ENCODE measurements at places on chromosomes 11 and 22. TPM values are rescaled to one million over a fixed set of nuclear protein-coding genes. Genes with fewer than 3 reads are reported as not detected.
A peak's percentile ranks its signal among the peaks of the same experiment; 100 is the strongest.

Gene BEST1
- total RNA-seq, result not detected

Gene POU2AF2
- total RNA-seq, result not detected

Gene LUZP2
- 0.05 TPM for total RNA-seq

Gene PTPN5
- total RNA-seq, result 0.34 TPM

Gene HPX
- total RNA-seq, result 2.5 TPM

Gene CNTF
- total RNA-seq, result 2.8 TPM

Gene SPI1
- not detected for total RNA-seq

Gene OSBP2
- 15.4 TPM for total RNA-seq

Gene INPP5J
- 0.35 TPM for total RNA-seq

Gene CD3G
- total RNA-seq, result not detected

- no peak for DNase-seq
Observed at GRCh38 chr11:125070699-125071254, 7.7 kb downstream of the SLC37A2 start.

DNA sequence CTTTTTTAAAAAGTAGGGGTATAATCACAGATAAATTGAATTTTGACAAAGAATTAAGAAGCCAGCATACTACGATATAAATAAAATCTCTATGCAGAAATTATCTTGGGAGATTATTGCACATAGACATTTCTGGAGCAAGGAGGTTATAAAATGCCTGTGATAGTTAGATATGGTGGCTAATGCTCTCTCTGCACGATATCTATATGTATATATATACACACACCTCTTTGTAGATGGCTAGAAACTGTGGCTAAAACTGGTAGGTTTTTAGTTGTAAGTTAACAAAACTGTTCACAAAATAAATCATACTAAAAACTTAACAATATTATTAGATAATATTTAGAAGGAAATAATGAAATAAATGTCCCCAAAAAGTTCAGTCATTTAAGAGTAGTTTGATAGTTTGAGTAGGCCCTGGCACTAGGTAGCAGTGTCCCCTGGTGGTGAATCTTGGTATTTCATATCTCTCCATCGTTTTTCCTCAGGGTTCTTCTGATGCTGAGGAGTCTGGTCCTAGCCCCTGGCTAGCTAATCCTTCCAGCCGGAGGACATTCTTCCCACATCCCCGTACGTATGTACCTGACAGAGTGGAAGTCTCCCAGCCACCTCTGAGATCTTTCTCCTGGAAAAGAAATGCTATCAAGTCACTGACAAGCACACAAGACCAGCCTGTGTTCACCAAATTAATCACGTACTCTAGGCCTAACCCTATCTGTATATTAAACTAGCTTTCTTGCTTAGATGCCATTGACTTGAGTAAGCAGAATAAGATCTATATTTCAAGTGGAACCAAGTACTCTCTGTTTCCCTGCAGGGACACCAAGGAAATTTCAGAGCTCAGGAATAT is 32.2 kb downstream of the ART5 start:
- DNase-seq, result peak; percentile 31

GRCh38 chr22:49305214-49305965 is 522.3 kb downstream of the BRD1 start:
- DNase-seq, result no peak

DNA sequence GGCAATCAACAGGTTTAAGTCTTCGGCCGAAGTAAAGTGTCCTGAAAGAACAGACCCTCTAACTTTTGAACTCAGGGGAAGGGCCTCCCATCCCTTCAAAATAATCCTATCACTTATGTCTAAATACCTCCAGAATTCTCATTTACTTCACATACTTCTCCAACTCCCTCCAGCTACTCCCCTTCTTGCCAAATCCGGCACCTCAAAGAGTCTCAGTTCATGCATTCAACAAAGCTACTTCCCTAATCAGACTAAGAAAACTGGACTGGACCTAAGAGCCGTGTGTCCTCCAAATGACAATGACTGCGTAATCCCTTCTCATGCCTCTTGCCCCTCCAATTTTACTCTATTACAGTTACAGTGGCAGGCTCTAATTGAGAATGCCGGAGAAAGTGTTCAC is 1.3 kb downstream of the DDB1 start:
- DNase-seq, result no peak

GRCh38 chr11:119901657-119902577 is 172.9 kb upstream of the NECTIN1 start:
- DNase-seq, result no peak

- no peak for DNase-seq
Observed at GRCh38 chr22:30795118-30795517, 100.4 kb downstream of the OSBP2 start.

- DNase-seq, result no peak
Observed at GRCh38 chr11:4697585-4697984, at the start of gene OR51E2. TSS of gene OR51E2 (minus strand) at chr11:4697853. CDS start at chr11:4682711, 15,142 bp downstream.

- no peak for DNase-seq
Observed at GRCh38 chr11:35714882-35715627, 52.5 kb downstream of the TRIM44 start.

- no peak for DNase-seq
Observed at GRCh38 chr22:41398921-41399320, 17.2 kb downstream of the TEF start.

- no peak for DNase-seq
Observed at GRCh38 chr22:26090821-26091220, 78.4 kb upstream of the SEZ6L start.

GRCh38 chr11:61058583-61059259 is 43.6 kb upstream of the CD5 start:
- DNase-seq, result no peak

DNA sequence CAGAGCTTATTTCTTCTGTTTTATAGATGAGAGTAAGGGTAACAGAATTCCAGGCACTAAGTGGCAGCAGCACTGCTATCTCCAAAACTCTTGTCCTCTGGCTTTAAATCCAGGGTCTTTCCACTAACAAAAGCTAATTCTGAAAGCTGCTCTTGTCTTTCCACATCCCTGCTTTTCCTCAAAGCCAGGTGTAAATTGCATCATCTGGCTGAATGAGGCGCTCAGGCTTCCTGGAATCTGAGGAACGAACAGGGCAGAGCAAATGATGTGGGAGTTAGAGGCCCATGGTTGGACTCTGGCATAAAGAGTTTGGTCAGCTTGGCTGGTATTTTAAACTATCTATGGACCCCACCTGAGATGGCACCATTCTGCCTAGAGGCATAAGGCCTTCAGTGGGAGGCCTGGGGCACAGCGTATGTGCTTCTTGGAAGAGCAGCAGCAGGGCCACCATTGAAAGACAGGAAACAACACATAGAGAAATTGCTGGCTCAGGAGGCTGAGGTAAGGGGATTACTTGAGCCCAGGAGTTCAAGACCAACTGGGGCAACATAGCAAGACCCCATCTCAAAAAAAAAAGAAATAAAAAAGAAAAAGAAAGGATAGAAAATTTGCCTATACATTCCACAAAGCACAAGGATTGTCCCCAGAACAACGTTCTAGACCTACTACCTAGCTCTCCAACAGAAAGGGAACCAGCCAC is 1.9 kb downstream of the KCNJ5 start:
- DNase-seq, result no peak

DNA sequence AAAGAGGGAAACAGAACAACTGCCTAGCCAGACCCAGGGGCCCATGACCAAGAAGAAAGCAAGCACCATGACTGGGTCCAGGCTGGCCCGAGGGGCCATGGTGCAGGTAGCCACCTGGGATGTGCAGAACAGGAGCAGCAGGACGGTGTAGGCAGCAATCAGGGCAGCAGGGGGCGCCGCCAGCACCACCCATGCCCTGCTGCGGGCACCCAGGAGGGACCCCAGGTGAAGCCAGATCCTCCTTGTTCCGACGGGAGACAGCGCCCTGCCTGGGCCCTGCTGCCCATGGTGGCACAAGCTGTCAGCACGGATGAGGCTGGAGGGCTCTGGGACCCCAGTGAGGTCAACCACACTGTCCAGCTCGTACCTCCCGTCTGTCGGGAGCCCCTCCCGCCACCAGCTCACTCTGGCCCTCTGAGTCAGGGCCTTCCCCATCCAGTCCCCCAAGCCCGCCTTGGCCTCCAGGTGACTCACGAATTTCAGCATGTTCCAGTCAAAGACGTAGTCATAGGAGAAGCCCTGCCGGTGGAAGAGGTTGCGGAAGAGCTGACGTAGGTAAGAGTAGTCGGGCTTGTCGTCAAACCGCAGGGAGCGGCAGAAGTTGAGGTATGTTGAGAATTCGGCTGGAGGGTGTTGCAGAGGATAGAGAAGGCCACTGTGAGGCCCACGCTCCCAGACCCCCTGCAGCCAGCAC is 18.8 kb downstream of the CSNK1E start:
- DNase-seq, result no peak

GRCh38 chr11:100984668-100985067 is 144.9 kb downstream of the PGR start:
- no peak for DNase-seq

DNA sequence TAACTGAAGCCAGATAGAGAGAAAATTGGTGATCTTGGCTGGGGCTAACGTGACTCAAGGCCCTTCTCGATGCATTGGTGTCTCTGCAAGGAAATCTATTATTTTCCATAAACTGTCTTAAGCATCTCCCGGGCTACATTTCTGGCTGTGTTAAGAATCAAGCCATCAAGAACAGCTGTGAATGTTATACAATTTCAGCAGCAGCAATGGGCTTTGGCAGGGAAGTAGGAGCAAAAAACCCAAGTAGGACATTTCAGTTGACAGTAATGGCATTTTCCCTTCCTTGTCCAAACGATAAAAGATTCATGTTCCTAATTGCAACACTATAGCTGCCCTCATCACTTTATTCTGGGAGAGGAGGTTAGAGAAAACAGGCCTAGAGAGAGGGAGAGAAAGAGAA is 335.0 kb downstream of the CADM1 start:
- DNase-seq, result no peak

DNA sequence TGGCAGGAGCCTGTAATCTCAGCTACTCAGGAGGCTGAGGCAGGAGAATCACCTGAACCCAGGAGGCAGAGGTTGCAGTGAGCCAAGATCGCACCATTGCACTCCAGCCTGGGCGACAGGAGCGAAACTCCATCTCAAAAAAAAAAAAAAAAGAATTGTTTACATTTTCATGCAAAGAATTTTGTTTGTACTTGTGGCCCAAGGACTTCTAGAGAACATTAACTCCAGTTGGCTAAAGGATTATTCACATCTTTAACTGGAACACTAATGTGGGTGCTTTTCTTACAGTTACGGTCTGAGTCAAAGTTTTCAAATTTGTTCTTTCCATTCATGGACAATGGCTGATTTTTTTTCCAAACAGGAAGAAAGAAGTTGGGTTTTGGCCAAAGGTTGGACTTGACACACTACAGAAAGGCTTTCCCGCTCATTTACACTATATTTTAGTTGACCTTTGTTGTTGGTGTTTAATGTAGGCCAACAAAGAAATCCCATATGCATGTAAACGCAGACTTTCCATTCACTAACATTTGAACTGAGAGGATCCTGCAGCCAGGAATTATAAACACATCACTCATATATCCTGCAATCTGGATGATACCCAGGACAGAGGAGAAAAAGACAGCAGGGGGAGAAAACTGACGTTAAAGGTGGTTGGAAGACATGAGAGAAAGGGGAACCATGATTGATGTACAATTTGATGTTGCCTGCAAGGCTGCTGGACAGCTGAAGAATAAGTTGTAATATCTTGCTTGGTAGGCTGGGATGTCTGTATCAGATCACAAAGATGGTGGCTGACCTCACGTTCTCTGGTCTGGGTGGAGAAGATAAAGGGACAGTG is 13.1 kb downstream of the POU2AF1 start:
- no peak for DNase-seq

GRCh38 chr11:101407324-101407723 is 176.5 kb downstream of the TRPC6 start:
- no peak for DNase-seq

- DNase-seq, result no peak
Observed at GRCh38 chr11:70415642-70416395, 17.5 kb downstream of the CTTN start.

DNA sequence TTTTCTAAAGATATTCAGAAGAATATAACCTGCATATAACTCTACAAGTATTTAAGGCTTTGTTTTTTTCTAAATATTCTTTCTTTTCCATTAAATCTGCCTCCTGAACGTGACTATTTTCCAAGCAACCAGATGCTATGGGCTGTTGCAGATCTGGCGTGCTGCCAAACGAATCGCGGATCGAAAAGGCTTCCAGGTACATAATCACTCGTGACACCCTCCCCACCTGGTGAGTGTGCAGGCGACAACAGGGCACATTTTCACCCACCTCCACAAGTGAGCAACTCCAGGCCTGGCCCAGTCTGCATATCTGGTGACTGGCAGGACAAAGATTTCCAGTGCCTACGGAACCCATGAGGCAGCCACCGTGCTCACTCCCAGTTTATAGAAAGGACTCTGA is 660.1 kb downstream of the OPCML start:
- DNase-seq, result no peak

- no peak for DNase-seq
Observed at GRCh38 chr11:27965559-27965958, 142.4 kb downstream of the KIF18A start.

GRCh38 chr11:2927851-2928604 is 1.2 kb downstream of the PHLDA2 start:
- DNase-seq, result no peak

- no peak for DNase-seq
Observed at GRCh38 chr11:43576803-43577521, 103.6 kb upstream of the HSD17B12 start.

DNA sequence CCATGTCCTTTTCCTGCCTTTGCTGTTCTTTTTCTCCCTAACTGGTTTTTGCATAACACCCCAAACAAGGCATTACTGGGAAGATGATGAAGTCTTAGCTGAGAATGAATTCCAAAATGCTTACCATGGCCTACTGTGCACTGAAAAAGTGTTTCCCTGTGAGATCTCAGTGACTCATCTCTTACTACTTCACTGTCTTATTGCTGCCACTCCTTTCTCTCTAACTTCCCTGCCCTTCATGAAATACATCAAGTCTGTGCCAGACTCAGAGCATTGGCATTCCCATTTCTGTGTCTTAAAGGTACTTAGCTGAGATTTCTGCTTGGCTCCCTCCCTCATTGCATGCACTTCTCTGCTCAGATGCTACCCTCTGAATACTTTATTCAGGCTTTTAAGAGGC is 49.1 kb upstream of the MUC15 start:
- DNase-seq, result no peak

DNA sequence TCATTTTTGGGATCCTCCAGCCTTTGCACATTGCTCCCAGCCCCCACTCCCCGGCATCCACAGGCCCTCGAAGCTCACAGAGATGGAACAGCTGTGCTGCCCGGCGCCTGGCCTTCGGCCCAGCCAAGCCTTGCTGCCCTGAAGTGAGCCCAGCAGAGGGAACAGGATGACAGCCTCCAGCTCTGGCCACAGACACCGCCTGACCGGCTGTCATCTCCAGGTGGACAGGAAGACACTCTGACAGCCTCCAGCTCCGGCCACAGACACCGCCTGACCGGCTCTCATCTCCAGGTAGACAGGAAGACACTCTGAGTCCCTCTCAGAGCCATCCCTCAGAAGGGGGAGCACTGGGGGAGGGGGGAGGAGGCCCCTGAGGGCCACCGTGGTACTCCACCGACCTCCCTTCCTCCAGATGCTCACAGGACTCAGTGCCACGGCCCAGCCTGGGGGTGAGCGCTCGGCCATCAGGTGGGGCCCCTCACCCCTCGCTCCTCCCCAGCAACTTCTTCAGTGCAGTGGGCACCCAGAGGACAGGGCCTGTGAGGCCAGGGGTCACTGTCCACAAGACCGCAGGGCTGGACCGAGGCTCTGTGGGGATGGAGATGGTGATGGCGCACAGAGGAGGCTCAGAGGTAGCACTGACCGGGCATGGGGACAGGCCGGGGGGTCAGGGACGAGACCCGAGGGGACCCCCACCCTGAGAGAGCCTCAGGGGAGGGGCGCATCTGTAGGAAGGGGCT is 58.6 kb downstream of the BRD1 start:
- no peak for DNase-seq

- DNase-seq, result no peak
Observed at GRCh38 chr11:61853698-61854169, 25.6 kb downstream of the FADS2 start.
